Mammary epithelial cell (primary cell): ENCODE measurements at places on chromosomes 2 and 18.

DNA sequence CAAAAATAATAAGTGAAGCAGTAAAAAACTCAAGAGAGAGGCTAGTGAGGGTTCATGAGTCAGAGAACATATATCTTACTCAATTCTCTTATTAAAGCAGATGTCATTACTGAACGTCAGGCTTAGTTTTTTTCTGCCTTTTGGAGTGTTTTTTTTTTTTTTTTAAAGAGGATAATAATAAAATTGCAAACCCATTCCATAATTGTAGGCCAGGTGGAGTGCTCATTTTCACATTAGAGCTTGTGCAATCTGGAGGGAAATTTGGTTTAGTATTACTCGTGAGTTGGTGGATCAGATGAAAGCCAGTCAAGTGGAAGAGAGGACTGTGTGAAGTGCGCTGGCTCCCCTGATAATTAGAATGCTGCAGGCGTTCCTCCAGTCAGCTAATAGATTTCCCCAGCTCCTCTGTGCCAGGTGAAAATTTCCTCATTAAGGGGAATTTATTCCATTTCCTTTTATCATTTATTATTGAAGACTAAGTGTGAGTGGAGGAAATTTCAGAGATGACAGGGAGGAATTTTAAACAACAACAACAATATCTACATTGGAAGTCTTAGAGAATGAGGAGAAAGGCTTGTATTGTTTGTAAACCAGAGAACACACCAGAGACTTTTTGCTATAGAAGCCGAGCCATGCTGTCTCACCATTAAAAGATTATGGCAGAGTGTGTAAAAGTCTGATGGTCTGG lies 74.6 kb downstream of the CPS1 start:
- no peak for DNase-seq

DNA sequence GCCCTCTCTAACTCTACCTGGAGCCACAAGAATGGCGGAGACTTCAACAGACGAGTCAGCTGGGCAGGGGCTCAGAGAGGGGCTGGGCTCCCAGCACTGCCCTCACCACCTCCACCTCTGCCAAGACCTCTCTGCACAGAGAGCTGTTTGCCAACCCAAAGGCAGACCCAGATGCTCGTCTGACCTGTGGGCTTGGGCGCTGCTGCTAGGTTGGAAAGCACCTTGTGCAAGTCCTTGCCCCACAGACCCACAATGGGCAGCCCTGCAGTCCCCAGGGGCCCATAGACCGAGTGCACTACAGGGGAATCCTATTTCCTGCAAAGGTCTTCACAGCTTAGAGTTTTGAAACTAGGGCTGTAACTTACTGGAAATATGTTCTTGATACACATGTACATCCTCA lies 13.3 kb downstream of the ACKR3 start:
- DNase-seq = no peak

GRCh38 chr18:55861266-55861665 lies 273.3 kb upstream of the TCF4 start:
- peak; percentile 49 for DNase-seq

DNA sequence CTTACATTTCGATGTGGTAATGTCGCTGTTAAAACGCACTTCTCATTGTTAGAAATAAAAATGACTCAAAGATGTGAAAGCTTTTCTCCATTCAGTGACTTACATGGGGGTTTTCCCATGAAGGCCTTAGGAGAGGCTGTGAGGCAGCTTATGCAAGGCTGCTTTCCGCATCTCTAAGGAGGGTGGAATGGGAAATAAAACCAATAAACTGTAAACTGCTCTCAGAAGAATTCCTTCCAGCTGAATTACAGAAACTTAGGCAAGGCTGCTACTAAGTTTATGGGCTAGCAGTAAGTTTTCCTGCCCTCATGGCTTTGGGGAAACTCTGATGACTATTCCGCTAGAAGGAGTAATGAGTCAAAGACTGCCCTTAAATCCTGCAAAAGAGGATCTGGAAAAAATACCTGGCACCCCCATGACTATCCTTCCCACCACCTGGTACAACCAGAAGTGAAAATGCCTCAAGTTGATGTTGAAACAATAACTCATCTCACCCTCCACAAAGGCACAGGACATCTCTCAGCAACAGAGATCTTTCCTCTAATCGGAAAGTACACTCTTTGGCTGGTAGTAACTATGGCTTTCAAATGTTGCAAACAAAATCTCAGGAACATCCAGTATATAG lies 97.7 kb upstream of the SMAD7 start:
- peak; percentile 5 for DNase-seq

DNA sequence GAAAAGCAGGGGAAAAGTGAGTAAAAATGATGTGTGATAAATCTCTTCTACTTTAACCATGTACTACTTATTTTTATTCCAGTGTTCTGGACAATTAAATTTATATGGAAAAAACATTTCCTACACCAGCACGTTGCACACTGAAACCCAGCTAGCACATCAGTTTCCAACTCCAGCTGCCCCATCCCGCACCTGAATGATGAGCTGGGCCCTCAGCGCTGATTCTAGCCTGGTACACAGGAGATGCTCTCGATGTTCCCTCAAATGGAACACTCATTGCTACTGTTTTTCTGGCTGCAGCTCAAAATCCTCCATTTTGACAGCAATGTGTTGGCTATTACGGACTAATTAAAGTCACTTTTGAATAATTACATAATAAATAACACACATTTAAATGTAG lies 783.1 kb upstream of the FSHR start:
- DNase-seq = no peak

DNA sequence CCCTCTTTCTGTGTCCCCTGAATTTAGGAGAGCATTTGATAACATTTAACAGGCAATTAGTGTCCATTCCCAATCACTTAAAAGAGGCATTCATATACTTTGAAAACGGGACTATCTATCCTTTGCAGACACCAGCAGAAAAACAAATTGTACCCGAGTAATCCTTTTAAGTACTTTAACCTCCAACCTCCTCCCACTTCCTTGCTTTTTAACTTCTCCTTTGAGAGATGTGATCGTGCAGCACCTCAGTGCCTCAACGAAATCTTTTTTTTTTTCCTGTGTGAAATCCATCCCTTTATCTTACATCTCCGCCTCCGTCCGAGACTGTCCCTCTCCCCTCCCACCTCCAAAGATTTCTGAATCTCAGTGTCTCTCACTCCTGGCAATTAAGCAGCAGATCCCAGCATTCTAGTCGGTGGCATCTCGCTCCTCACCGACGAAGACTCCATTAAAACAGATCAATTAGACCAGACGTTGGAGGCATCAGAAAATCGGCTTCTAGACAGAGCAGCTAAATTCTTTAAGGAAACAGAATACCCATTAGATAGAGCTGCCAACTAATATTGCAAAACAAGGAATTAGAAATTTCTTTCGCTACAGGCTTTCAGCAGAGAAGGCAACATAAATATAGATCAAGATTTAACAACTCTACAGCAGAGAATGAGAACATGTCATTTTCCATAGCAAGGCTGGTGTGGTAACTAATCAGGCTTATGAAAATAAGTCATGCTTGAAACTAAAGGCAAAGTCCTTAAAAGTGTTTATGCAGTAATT lies 1.9 kb upstream of the TMEFF2 start:
- DNase-seq = no peak

GRCh38 chr2:101793277-101793969 lies 95.9 kb downstream of the MAP4K4 start:
- no peak for DNase-seq

DNA sequence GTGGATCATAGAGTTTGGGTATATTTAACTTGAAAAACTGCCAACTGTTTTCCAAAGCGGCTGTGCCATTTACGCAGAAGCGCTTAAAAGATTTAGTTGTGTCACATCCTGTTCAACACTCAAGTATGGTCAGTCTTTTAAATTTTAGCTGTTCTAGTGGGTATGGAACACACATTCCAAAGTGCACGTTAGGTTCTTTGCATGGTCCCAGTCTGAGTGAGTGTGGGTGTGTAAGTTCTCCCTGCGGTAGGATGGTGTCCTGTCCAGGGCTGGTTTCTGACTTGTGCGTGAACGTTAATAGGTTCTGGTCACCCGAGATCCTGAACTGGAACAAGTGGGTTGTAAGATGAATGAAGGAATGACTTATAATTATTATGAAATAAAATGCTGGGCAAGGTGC lies 28.4 kb upstream of the IL36G start:
- no peak for DNase-seq

- DNase-seq = peak; percentile 20
Measured at GRCh38 chr2:225233234-225233633, 166.3 kb upstream of the NYAP2 start.

DNA sequence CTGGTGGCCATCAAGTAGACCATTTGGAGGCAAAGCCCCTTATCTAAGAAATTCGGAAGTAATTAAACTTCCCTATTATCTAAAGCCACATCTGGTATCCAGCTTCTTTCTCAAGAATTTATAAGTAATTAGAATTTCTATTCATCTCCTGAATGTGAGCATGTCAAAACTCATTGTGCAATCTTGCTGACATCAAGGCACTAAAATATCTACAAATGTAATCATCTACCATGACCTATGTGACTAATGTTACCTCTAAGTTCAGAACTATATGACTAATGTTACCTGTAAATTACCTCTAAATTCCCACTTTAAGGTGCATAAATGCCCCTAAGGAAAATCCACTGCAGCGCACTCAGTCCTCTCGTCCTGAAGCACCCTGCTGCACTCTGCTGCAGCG lies 773.0 kb downstream of the CPS1 start:
- peak; percentile 84 for DNase-seq

DNA sequence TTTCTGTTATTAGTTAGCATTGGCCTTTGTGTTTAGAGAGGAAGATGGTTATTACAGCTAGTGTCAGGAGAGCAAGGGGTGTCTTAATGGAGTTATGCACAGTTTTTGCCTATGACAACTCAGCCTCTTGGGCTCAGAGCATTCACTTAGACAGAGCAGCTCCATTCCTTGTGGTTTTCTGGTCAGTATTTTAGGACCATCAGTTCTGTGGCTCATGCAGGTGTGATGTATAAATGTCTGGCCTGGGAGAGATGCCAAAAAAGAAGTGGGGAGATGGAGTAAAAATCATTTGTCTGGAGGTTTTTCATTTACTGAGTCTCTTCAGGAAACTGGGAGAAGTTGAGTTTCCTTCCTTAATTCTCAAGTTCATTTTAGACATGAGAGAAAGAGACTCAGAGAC lies 79.7 kb downstream of the PRKCE start:
- peak; percentile 16 for DNase-seq

GRCh38 chr18:63951302-63951705 lies 2.2 kb downstream of the HMSD start:
- DNase-seq = peak; percentile 19

- DNase-seq = no peak
Measured at GRCh38 chr2:229852565-229852964, 69.2 kb downstream of the TRIP12 start.

DNA sequence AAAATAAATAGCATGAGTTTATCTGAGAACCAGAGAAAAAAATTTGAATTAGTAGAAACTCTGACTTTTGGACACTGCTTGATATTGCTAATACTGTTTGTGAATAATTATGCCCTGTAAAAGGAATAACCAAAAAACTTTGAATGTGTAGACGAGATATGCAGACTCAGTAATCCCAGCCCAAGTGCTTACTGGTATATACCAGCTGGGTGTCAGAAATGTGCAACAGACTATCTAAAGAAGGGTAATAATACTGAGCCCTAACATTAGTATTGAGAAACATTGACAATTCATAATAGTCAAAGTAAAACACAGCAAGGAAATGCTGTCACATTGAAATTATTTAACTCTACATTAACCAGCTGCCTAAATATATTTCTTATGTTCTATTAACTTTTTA lies 60.5 kb upstream of the ZC3H15 start:
- DNase-seq = no peak

- DNase-seq = peak; percentile 21
Measured at GRCh38 chr2:234329202-234329960, 167.5 kb downstream of the ARL4C start.

DNA sequence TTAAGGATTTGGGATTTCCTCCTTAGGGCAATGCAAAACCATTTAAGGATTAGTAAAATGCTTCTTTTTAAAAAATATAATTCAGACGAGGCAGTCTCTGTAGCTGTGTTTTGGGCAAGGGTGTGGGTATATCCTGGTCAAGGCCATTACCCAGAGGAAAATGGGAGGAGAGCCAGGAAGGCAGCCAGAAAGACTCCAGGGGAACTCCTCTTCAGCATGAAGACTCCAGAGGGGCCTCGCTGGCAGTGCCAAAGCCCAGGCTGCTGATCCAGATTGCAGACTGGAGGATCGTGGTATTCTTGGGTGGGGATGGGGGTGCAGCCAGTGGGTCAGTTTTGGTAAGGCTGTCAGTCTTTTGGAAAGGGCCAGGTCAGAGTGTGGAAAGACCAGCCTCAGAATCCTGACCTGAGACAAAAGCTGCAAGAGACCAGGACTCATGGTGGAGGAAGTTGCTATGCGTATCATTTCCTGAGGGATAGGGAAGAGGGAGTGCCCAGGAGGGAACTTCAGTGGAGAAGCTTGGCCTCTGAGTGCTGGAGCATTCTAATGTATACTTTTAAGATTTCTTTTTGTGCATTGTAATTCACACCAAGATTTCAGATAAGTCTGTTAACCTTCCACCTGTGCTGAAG lies 20.9 kb upstream of the RAB11FIP5 start:
- DNase-seq = no peak

DNA sequence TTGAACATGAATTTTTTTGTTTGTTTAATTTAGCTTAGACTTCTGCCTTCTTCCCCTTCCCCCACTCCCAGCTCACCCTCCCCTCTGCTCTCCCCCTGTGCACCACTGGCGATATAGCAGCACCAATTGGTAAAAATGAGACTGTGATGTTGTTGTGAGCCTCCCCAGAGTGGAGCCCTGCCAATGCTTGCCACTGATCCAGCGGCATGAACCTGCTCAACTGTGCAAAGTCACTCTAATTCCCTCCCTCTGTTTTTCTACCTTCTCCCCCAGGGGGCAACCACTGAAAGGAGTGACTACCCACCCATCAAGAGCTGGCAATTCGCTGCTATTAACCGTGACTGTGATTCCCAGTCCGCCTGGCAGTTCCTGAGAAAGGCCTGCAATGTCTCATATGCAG lies 30.2 kb downstream of the KLHL14 start:
- DNase-seq = no peak

GRCh38 chr18:50280707-50281294 lies 522 bp downstream of the MBD1 start:
- no peak for DNase-seq

GRCh38 chr2:188303363-188304031 lies 11.8 kb downstream of the GULP1 start:
- peak; percentile 49 for DNase-seq

DNA sequence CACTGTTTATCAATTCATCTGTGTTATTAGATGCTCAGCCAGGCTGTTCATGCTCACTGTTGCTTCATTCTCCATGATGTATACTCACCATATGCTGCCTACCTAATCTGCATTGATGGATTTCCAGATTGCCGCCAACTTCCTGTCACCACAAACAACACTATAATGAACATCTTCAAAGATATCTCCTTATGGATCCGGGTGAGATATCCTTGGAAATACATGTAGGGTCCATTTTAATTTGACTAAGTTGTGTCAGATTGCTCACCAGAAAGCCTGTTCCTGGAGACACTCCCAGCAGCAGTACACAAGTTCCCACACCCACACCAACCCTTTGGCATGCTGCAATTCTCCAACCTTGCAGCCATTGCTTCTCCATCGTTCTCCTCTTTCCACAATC lies 547.5 kb upstream of the TNP1 start:
- DNase-seq = no peak
